ENCODE measurements at places on chromosomes 3 and 15.

DNA sequence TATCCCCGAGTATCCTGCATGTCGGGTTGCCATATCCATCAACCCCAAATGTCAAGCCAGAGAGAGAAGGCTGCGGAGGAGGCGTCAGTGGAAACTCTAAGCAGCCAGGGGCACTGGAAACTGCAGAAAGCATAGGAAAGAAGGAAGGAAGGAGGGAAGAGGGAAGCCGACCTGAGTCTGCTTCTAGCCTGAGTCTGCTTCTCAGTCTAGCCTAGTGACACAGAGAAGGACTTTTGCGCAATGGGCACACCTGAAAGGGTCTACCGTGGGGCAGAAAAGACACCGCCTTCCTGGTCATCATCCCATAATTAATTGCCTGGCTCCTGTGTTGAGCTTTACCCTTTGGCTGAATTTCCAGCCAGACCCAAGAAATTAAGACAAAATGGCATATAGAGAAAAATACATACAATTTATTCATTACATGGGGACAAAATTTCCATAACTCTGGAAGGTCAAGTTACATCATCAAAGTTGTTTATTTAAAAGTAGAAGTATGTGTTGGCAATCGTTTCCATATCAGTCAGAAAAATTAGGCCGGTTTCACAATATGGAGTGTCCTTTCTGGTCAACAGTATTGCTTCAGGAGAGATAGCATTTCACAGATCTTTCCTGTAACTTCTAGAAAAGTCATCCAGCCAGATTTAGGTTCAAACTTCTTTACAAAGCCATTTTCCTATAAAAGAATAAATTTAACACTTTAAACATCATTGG lies 10.3 kb downstream of the BCL2A1 start:
- no peak for DNase-seq

- no peak for DNase-seq
Observed at GRCh38 chr15:41510728-41511127, 2.9 kb downstream of the LTK start.

GRCh38 chr15:33309602-33310276 lies 1.0 kb upstream of the RYR3 start:
- no peak for DNase-seq

DNA sequence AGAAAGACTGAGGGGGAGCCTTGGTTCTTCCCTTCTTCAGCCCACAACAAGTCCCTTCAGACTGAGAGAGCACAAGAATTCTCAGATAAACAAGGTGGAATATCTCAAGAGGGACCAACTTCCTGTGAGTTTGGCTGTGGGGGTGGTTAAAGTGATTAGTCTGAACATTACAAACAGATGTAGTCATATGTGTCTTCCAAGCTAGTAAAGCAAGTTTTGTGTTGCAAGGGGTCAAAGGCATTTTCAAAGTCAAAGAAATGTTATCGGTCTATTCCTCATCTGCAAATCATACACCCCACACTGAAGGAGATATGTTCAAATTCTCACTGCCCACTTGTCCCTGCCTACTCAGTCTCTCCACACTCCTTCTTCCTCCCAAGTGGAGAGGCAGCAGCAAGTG lies 242.5 kb downstream of the FAM43A start:
- no peak for DNase-seq

DNA sequence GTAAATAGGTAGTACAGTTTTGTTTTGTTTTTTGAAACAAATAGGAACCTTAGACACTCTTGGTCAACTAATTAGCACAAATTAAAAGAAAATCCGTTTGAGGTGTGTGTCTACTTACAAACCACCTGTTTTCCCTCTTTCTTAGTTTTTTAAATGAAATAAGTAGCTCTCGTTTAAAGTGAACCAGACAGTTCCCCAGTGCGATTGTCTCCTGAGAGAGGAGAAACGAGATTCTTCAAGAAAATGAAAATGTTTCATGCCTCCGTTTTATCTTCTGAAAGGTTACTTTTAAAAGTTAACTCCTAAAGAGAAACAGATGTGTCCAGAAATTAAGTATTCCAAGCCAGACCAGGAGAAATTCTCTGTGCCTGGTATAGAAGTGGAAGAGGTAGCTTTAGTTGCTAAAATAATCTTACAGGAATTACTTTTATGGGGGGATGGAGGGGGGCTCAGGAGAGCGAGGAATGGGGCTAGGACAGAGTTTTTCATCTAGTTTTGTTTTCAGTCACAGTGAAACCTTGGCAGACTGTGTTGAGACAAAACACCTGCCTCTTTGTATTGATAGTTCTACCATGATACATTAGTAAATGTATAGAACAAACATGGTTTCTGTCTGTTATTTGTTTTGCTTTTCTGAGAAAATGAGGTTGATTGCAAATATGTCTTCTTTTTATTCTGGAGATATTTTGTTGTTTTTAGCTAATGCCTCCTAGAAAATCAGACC lies 155.1 kb upstream of the CNTN4 start:
- DNase-seq: no peak

DNA sequence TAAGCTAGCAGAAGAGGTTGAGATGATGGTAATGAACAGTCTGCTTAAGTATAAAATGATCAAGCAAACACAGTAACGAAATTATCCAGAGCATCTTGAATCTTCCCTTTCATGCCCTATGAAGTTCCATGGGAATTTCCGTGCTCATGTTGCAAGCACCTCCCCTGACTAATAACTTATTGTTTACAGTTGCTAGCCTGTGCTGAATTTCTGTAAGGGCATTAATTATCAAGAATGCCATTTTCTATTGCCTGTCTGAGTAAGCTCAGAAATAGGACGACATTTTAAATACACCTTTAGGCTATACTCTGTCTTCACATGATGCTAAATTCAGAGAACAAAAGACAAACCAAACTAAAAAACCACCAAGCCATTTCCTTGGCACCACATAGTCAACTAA lies 257.5 kb upstream of the LRTM1 start:
- DNase-seq: no peak

- DNase-seq: no peak
Observed at GRCh38 chr15:62277816-62278394, 112.8 kb upstream of the C2CD4B start.

GRCh38 chr3:123104550-123104949 lies 37.7 kb downstream of the PDIA5 start:
- DNase-seq: no peak

- no peak for DNase-seq
Observed at GRCh38 chr3:79285380-79285779, 482.4 kb downstream of the ROBO1 start.

DNA sequence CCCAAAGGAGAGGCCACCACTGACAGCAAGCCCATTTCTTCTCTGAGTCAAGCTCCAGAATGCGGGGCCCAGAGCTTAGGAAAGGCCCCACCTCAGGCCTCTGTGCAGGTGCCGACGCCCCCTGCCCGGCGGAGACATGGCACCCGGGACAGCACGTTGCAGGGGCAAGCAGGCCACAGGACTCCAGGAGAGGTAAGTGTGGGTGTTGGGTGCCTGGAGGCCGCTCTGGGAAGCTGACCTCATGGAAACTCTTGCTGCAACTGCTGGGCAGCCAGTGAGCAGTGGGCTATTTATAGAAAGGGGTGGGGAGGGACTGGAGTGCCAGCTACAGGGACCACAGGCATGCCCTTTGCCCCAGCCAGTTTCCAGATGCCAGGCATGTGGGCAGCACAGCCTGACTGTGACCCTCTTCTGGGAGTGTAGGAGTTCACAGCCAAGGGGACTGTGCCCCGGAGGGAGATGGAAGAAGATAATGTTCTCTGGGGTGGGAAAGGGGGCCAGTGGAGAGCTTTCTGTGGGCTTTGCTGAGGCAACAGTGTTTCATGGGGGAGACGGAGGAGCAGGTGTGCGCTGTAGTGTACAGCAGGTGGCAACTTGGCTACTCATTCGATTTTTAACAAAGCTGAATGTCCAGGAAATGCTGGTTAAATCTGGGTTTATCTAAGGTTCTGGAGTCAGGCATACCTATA lies 23.7 kb downstream of the ALPK3 start:
- no peak for DNase-seq

DNA sequence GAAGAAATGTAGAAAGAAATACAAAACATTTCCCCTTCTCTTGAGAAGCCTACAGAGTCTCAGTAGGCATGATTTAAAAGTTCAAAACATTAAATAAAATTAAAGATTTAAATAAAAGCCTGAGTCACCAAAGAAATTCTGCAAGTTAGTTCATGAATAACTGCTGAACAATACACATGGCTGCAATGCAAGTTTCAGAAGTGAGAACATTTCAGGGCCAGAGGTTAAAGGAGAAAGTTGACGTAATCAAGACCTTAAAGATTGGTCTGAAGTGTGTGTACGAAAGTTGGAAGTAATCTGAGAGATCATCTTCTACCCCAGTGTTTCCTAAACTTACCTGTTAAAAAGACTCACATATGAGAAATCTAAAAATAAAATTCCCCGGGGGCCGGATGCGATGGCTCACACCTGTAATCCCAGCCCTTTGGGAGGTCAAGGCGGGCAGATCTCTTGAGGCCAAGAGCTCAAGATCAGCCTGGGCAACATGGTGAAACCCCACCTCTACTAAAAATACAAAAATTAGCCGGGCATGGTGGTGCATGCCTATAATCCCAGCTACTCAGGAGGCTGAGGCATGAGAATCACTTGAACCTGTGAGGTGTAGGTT lies 108.7 kb upstream of the PHLDB2 start:
- DNase-seq: no peak

GRCh38 chr3:71388535-71389120 lies 194.9 kb downstream of the FOXP1 start:
- DNase-seq: no peak

DNA sequence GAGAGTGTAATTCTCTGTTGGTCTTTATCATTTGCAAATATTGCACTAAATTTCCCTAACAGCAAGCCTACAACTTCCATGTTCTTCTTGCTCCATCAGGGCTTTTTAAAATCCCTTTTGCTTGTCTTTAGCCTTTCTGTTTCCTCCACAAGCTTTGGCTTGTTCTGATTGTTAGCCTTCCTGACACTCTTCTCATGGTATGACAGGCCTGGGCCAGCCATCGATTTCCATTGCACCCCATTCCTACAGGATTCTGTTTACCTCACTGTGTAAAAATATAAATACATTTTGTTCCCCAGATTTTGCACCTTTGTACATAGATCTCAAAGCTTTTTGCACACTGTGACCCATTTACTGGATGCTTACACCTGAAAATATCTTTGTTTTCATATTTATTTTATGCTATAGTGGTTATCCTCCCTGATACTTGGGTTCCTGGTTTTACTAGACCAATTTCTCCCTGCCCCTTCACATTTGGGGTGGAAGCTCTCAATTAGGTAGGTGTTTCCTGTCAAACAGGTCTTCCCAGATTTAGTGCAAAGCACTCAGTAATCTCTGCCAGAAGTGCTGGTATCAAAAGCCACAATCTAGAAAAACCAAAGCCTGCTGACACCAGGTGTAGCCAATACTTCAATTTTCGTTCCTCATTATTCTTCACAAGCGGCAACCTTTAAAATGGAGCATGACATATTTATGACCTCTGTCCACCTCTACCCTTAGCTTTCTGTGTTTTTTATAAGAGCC lies 57.9 kb upstream of the PPP2R3A start:
- no peak for DNase-seq

GRCh38 chr3:132241776-132242514 lies 75.3 kb upstream of the ACP3 start:
- no peak for DNase-seq

DNA sequence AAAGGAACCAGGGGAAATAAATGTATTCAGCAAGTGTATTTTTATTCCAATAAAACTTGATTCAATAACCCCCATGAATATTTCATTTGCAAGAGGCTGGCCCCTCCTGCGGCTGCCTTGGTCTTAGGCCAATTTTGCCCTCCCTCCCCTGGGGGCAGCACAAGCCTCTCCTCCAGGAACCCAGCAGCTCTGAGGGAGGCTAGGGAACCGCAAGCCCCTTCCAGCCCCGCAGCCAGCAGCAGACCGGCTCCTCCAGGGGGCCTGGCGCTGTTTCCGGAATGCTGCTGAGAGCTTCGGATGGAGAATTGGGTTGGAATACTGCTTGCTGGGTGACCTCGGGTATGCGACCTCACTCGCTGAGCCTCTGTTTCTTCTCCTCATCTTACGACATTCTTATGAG lies 150.1 kb downstream of the RAB11A start:
- no peak for DNase-seq

- no peak for DNase-seq
Observed at GRCh38 chr3:42182555-42182954, 83.4 kb downstream of the CCK start.

- DNase-seq: no peak
Observed at GRCh38 chr3:53668872-53669271, 174.5 kb downstream of the CACNA1D start.

GRCh38 chr15:45184562-45185041 lies 3.2 kb downstream of the SHF start:
- DNase-seq: no peak

GRCh38 chr3:1609416-1609815 lies 489.2 kb upstream of the CNTN4 start:
- DNase-seq: no peak

- no peak for DNase-seq
Observed at GRCh38 chr3:15300323-15301078, 31.9 kb downstream of the SH3BP5 start.

DNA sequence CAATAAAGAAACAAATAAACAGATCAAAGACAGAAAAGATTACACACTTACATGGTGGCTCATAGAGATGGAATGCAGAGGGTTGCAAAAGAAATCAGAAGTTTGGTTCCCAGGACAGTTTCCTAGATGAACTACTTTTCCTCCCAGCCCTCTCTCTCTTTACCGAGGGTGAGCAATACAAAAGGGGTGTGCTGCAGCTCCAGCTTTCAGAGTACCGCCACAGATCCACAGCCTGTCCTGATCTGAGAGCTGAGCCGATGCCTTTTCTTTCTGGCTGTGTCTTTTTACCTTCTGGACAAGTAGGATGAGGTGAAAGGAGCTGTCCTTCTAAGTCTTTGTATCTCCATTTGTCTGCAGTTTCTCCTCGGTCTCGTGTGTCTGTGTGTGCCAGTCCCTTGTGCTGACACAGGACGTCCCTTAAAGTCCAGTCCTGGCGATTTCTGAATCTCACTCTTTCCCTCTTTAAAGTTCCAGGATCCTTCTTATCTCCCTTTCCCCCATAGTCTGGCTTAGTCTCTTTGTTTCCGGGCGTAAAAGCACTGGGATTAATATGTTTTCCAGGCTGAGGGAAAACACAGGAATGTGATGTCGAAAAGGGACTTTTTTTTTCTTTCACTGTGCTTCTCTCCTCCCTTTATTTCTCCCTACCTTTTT lies 540 bp downstream of the CCDC80 start:
- no peak for DNase-seq

- no peak for DNase-seq
Observed at GRCh38 chr3:20741381-20741780, 555.4 kb upstream of the SGO1 start.

GRCh38 chr15:75156326-75157215 lies 45.1 kb upstream of the C15orf39 start:
- no peak for DNase-seq

- no peak for DNase-seq
Observed at GRCh38 chr3:127410137-127410488, 122.3 kb upstream of the PRR20G start.
